Skin of body (tissue), 3 donors: ENCODE measurements at places on chromosomes 2 and 18. TPM values are rescaled to one million over a fixed set of nuclear protein-coding genes. Genes with fewer than 3 reads are reported as not detected.

Gene C2orf80
- total RNA-seq = not detected

Gene ANKRD30BL
- total RNA-seq = 1.4 TPM

Gene OXER1
- 1.1 TPM for total RNA-seq

Gene FRZB
- total RNA-seq = 8.1 TPM

Gene TFPI
- total RNA-seq = 44.5 TPM

Gene DLX2
- total RNA-seq = 0.99 TPM

Gene CYTIP
- total RNA-seq = 8.2 TPM

Gene PSMA8
- not detected for total RNA-seq

Gene OSBPL6
- total RNA-seq = 3.3 TPM

Gene TCF7L1
- 8.0 TPM for total RNA-seq

Gene MGAT5
- 34.1 TPM for total RNA-seq

Gene RESP18
- total RNA-seq = not detected

Gene CPS1
- total RNA-seq = 4.7 TPM

Gene SIX2
- 0.39 TPM for total RNA-seq

Gene EN1
- 12.0 TPM for total RNA-seq

Gene DPYSL5
- total RNA-seq = 0.49 TPM

Gene HMSD
- total RNA-seq = 0.20 TPM

Gene SLC23A3
- 1.5 TPM for total RNA-seq

Gene CRACDL
- total RNA-seq = 1.1 TPM

Gene ONECUT2
- 0.10 TPM for total RNA-seq

Gene BIN1
- total RNA-seq = 98.8 TPM

Gene CFC1
- not detected for total RNA-seq

Gene INSIG2
- 21.9 TPM for total RNA-seq

Gene ASXL3
- 6.1 TPM for total RNA-seq

Gene LRRFIP1
- 58.0 TPM for total RNA-seq

Gene AFG3L2
- total RNA-seq = 34.8 TPM

Gene IL37
- total RNA-seq = 2.0 TPM

Gene MERTK
- 9.5 TPM for total RNA-seq

Gene SERPINB4
- total RNA-seq = 29.1 TPM

Gene GKN1
- total RNA-seq = not detected

Gene FAM210A
- 18.1 TPM for total RNA-seq

Gene ANKRD23
- total RNA-seq = 7.2 TPM

Gene FBXO15
- total RNA-seq = 1.5 TPM

Gene GPR45
- not detected for total RNA-seq

Gene PAX8
- 0.30 TPM for total RNA-seq

Gene DYSF
- total RNA-seq = 23.2 TPM

Gene HOXD8
- 17.0 TPM for total RNA-seq

Gene DAW1
- total RNA-seq = not detected

Gene ME2
- total RNA-seq = 31.3 TPM

Gene PLGLB1
- 5.4 TPM for total RNA-seq

Gene BUB1
- 16.7 TPM for total RNA-seq

Gene ANKRD62
- not detected for total RNA-seq

Gene PER2
- total RNA-seq = 14.0 TPM

Gene AQP12B
- total RNA-seq = not detected

Gene SLC35F5
- total RNA-seq = 136 TPM

Gene PPP1R1C
- 0.59 TPM for total RNA-seq

Gene PCGF1
- 8.1 TPM for total RNA-seq

Gene POU3F3
- total RNA-seq = 0.59 TPM

Gene SPC25
- total RNA-seq = 8.2 TPM

Gene CHRNG
- 1.6 TPM for total RNA-seq

Gene IL1F10
- 2.7 TPM for total RNA-seq

Gene POTEJ
- total RNA-seq = 0.10 TPM

Gene NAT8
- total RNA-seq = not detected

Gene C2orf78
- total RNA-seq = not detected

Gene GALNT5
- 8.3 TPM for total RNA-seq

Gene ALPP
- not detected for total RNA-seq

Gene VIT
- total RNA-seq = 7.4 TPM
